ENCODE measurements at places on chromosomes 11 and 22. TPM values are rescaled to one million over a fixed set of nuclear protein-coding genes. Genes with fewer than 3 reads are reported as not detected.

RCE1 gene
- total RNA-seq: 57.6 TPM

GTPBP1 gene
- total RNA-seq: 47.2 TPM

MRPL48 gene
- 113 TPM for total RNA-seq

OR8G1 gene
- total RNA-seq: not detected

OR5M8 gene
- not detected for total RNA-seq

CARD18 gene
- total RNA-seq: not detected

JRKL gene
- 16.6 TPM for total RNA-seq

DBX1 gene
- not detected for total RNA-seq

TRPM5 gene
- not detected for total RNA-seq

Data from Caco-2 (cell line).